A549 treated with DMSO at 1 μM for 4 hours (cell line): ENCODE measurements at places on chromosomes 2 and 18. TPM values are rescaled to one million over a fixed set of nuclear protein-coding genes. Genes with fewer than 3 reads are reported as not detected.

HRH4 gene
- not detected in 5 replicates for total RNA-seq

LIMS2 gene
- 4.5 to 6.0 TPM (median 5.1 TPM) in 5 replicates for total RNA-seq

GNAL gene
- total RNA-seq, result 6.7 to 7.8 TPM (median 6.8 TPM) in 5 replicates

HOXD1 gene
- total RNA-seq, result 0.12 to 0.28 TPM (median 0.26 TPM) in 5 replicates

OTX1 gene
- 2.6 to 4.3 TPM (median 3.8 TPM) in 5 replicates for total RNA-seq

STK36 gene
- 7.7 to 16.1 TPM (median 13.8 TPM) in 5 replicates for total RNA-seq

DCDC2C gene
- 0.15 to 0.50 TPM (median 0.36 TPM) in 5 replicates for total RNA-seq

UGT1A4 gene
- total RNA-seq, result 0.07 TPM in 1 of 5 replicates, not detected in the others

LAMA3 gene
- 29.5 to 44.3 TPM (median 41.7 TPM) in 5 replicates for total RNA-seq

CAPN14 gene
- 0.03 to 0.07 TPM (median 0.05 TPM) in 4 of 5 replicates, not detected in the other for total RNA-seq

ACADL gene
- total RNA-seq, result 0.03 to 0.14 TPM (median 0.08 TPM) in 3 of 5 replicates, not detected in the others

POTEC gene
- total RNA-seq, result not detected in 5 replicates

EDAR gene
- total RNA-seq, result 0.02 TPM in 2 of 5 replicates, not detected in the others

CHRNG gene
- not detected in 5 replicates for total RNA-seq

RASGRP3 gene
- total RNA-seq, result 1.0 to 3.2 TPM (median 1.6 TPM) in 5 replicates
